M059J (cell line): ENCODE measurements at places on chromosomes 1 and 21.

- DNase-seq: peak; percentile 75
These were observed 843.8 kb downstream of the USP25 start for GRCh38 chr21:16573578-16573977.

GRCh38 chr1:156749419-156750118 lies 1.9 kb downstream of the HDGF start:
- DNase-seq: no peak

GRCh38 chr1:46437723-46438122 lies 43.6 kb downstream of the FAAH start:
- no peak for DNase-seq

DNA sequence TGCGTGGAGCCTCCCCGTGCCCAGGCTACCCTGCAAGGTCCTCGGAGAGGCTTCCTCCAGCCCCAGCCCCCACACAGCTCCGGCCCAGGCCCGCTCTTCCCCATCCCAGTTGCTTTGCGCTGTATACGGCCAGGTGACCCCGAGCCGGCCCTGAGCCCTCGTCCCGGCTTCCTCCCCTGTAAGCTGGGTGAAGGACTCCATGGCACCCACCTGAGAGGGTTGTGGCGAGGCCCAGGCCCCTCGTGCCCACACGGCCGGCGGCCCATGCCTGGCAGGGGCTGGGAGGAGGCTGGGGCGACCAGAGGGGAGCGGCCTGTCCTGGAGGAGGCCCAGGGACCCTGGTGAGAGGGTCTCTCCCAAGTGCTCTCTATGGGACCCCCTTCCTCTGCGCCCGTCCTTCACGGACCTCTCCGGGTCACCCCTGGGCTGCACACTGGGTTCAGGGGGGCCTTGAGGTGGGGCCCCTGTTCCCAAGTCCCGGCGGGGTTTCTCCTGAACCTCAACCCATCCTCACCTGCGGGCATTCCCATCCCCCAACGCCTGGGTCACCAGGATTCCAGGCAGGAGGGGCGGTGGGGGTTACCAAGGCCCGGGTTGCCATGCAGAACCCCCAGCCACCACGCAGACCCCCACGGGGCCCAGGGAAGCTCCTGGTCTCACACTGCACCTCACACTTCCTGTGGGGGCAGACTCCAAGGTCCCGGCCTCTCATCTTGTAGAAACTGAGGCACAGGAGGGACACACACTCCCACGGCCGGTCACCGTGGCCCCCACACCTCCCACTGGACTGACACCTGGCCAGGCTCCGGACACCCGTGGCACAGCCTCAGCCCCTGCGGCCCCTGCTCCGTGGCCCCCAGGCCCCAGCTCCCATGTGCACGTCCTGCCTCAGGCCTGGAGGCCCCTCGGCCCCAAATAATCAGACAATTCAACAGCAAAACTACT lies 25.2 kb downstream of the COL6A1 start:
- no peak for DNase-seq
